ENCODE measurements at places on chromosomes 4 and X. TPM values are rescaled to one million over a fixed set of nuclear protein-coding genes. Genes with fewer than 3 reads are reported as not detected.

DNA sequence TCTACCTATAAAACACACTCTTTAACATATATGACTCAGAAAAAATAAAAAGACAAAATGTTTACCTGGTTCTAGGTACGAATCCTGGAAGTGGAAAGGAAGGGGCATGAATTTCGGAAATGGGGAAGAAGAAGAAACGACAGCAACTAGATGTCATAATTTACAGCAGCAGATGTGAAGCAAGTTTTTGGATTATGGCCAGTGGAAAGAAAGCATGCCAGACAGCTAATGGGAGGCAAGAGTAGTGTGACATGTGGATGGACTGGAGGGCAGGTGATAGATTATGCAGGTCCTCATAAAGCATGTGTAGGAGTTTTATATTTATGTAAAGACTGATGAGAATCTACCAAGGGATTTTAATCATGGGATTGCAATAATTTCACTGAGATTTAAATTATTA, 279.0 kb upstream of the TACR3 start:
- DNase-seq, result no peak

GRCh38 chr4:58515226-58515625, 1405.0 kb upstream of the IGFBP7 start:
- no peak for DNase-seq

GRCh38 chrX:126695375-126695896, 124.1 kb upstream of the PRR32 start:
- no peak for DNase-seq

GRCh38 chrX:17939724-17940123, 78.6 kb upstream of the RAI2 start:
- no peak for DNase-seq

GRCh38 chrX:134115270-134115669, 121.7 kb upstream of the CCDC160 start:
- DNase-seq, result no peak

- DNase-seq, result no peak
Observed at GRCh38 chrX:13168269-13168668, 123.8 kb upstream of the FAM9C start.

- no peak for DNase-seq
Observed at GRCh38 chr4:143377611-143378099, 41.0 kb downstream of the GAB1 start.

DNA sequence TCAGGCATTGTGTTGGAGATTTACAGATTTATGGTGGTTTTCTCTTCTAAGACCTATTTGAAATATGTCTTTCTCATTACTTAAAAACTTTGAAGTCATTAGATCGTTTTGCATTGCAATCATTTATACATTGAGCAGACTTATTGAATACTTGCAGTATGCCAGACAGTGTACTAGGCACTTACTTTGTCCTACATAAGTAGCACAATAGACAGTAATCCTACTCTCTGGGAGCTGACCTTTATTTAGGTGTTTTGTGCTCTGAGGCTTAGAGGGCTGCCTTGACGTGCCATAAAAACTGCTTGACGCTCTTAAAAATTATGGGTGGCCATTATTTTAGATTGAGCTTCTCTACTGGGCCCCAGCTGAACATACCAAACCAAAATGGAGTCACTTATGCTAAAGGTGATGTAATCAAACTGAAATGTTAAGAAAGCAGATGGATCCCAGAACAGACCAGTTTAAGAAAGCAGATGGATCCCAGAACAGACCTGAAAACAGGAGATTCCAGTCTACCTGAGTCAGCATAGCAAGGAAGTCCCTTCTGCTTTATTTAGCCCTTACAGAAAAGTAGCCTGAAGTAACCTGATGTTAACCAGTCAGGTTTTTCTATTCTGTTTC, 42.4 kb downstream of the PTTG2 start:
- no peak for DNase-seq

DNA sequence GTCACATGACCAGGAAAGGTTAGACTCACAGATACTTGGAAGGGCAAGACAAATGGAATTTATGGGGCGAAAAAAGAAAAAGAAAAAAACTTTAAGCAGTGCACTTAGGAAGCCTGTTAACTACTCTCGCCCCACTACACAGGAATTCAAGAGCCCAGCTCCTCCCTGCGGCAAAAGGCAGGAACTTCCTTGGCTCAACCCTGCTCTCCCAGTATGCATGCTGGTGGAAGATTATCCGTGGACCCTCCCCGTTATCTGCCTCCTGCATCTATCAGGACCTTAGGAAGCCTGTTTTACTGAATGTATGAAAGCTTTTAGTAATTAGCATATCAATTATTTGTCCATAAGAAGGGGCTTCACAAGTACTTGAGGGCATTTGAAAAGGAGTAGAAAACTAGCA, 40.1 kb upstream of the RPA4 start:
- no peak for DNase-seq

The TCEANC gene
- total RNA-seq, result 8.6 TPM

The SSX2B gene
- total RNA-seq, result not detected

The TSPAN7 gene
- 0.73 TPM for total RNA-seq

The AKAP4 gene
- not detected for total RNA-seq

The AMTN gene
- total RNA-seq, result not detected
